ENCODE measurements at places on chromosomes 1 and 21. TPM values are rescaled to one million over a fixed set of nuclear protein-coding genes. Genes with fewer than 3 reads are reported as not detected.

DNA sequence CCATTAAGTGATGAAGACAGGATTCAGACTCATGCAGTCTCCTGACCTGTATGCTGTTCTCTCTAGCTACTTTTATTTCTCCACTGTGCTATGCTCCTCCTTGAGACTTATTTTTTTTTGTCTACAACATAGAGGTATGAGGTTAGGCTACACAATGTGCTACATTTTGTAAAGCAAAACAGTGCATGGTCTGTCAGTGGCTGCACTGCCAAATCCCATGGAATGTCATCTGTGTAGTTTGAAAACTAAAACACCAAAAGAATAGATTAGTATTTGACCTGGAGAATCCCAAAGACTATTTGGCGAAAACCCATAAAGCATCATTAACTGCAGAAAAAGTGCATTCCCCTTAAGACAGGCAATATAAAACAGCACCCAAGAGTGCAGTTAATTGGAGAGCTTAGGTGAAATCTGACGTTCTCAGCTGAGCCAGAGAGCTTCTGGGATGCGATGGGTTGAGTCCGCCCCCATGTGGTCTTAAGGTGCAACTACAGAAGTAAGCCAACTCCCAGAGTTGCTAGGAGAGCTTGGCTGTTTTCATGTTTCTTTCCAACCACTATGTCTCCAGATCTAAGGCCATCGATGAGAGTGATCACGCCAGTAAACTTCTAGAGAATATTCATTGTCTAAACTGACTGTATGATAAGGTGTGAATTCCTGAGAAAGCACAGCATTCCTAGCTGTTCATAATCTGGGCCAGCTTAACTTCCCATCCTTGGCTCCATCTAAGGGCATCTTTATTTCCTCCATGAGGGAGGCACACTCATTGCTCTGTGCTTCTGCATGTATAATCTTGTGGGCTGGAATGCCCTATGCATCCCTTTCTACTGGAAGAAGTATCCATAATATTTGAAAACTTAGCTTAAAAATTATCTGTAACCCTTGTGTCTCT is 20.7 kb upstream of the CYP2J2 start:
- H3K27me3 ChIP-seq = no peaks in the 10 kb centered on the region
- H3K36me3 ChIP-seq = no peaks in the 10 kb centered on the region
- H3K4me3 ChIP-seq = no peak overlapping the region
- H3K4me1 ChIP-seq = no peaks in the 10 kb centered on the region
- no peak overlapping the region for H3K27ac ChIP-seq

GRCh38 chr1:50812346-50812745 is 147.7 kb downstream of the FAF1 start:
- H3K4me3 ChIP-seq = no peak overlapping the region
- no peaks in the 10 kb centered on the region for H3K27me3 ChIP-seq
- no peaks in the 10 kb centered on the region for H3K36me3 ChIP-seq
- H3K4me1 ChIP-seq = no peaks in the 10 kb centered on the region

DNA sequence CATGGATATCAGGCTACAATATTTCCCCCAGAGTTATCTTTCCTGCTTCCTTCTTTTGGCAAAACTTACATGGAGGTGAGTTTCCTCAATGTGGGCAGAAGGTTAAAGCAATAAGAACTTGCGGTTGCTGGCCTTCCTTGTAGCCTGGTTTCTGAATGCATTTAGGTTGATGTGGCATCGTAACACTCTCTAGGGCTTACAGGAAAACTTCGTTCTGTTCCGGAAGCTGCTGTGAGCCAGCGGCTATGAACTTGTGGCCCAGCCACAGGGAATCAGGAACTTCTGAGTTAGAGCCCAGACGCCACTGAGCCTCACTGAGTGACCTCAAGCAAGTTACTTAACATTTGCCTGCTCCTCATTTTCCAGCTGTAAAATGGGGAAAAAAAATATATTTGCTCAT is 623.4 kb upstream of the ADAMTS5 start:
- no peak for DNase-seq
- no peak overlapping the region for H3K4me3 ChIP-seq
- no peak overlapping the region for H3K27ac ChIP-seq
- no peaks in the 10 kb centered on the region for H3K27me3 ChIP-seq

RGS4 gene
- polyA plus RNA-seq = 2.4 TPM
